Karpas-422 (cell line): ENCODE measurements at places on chromosomes 6 and 20. TPM values are rescaled to one million over a fixed set of nuclear protein-coding genes. Genes with fewer than 3 reads are reported as not detected.

Gene RAD21L1
- total RNA-seq, result not detected in 2 replicates

Gene KHDRBS2
- total RNA-seq, result 40.1 and 41.8 TPM in 2 replicates

Gene TNNC2
- total RNA-seq, result not detected in 2 replicates

Gene NKX2-2
- total RNA-seq, result not detected in 2 replicates

Gene GRIK2
- total RNA-seq, result 0.07 TPM in 2 replicates

GRCh38 chr6:70391492-70391891 lies 21.8 kb upstream of the FAM135A start:
- H3K27me3 ChIP-seq, result no peaks in the 10 kb centered on the region
- H3K4me3 ChIP-seq, result no peak overlapping the region
- no peaks in the 10 kb centered on the region for H3K4me1 ChIP-seq
- no peak overlapping the region for H3K27ac ChIP-seq
- DNase-seq, result no peak

DNA sequence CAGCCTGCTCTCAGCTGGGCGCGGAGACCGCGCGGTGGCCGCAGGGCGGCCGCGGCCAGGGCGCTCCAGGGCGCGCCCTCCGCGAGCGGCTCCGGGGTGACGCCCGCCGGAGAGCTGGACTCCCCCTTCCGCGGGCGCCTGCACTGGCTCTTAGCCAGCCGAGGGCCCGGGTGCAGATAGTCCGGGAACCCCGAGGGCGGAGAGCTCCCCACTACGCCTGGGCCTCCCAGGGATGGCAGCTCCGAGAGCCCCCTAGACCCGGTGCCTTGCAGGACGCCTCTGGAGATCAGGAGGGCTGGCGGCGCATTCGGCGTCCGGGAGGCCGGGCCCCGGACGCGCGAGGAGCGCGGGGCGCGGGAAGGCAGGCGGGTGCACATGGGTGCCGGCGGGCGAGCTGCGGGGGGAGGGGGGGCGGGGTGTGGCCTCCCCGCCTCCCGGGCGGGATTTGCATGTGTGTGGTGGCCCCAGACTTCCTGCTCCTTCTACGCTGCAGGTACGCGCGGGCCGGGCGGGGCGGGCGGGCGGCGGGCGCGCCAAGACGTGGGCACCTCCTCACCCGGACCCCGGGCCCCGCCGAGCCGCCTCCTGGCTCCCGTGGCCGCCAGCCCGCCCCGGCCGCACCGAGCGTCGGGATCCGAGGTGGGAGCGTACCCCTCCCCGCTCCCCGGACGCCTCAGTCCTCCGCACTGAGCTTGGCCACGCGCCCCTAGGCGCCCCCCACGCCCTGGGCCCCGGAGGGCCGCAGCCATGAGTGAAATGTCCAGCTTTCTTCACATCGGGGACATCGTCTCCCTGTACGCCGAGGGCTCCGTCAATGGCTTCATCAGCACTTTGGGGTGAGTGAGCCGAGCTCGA lies at the start of gene ITPR3:
Gene ITPR3, plus strand, starts transcription at position 467 of the 855 bp plus-strand sequence. Its CDS starts 281 bp downstream, at position 748.
- H3K4me3 ChIP-seq, result peak within 1 kb of the TSS; percentile 96
- no peak within 1 kb of the TSS for H3K27ac ChIP-seq
- DNase-seq, result peak; percentile 91
- no peaks in the 10 kb centered on the region for H3K27me3 ChIP-seq

- H3K4me1 ChIP-seq, result no peaks in the 10 kb centered on the region; the same call in 1 of the 2 replicates
- H3K27ac ChIP-seq, result no peak overlapping the region
- peaks cover 46% of the 10 kb centered on the region for H3K36me3 ChIP-seq
- no peak overlapping the region for H3K4me3 ChIP-seq
These were observed 26.0 kb upstream of the ADIG start for GRCh38 chr20:38554986-38555385.

DNA sequence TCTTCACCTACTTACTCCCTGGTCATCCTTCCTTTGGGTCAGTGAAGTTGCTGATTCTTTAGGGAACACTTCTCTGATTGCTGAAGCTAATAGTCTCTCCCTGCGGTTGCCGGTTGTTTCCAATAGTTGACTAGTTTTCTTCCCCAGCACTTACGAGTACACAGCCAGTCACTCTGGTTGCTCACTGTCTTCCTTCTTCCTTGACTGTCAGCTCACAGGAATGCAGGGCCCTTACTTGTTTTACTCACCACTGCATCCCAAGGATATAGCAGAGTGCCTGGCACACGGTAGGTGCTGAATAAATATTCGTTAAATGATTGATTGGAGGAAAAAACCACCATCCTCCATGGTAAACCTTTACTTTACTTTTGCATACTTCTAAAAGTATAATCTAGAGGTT lies 345.0 kb downstream of the QKI start:
- H3K27ac ChIP-seq, result no peak overlapping the region
- no peaks in the 10 kb centered on the region for H3K36me3 ChIP-seq
- peaks cover 13% of the 10 kb centered on the region for H3K4me1 ChIP-seq

DNA sequence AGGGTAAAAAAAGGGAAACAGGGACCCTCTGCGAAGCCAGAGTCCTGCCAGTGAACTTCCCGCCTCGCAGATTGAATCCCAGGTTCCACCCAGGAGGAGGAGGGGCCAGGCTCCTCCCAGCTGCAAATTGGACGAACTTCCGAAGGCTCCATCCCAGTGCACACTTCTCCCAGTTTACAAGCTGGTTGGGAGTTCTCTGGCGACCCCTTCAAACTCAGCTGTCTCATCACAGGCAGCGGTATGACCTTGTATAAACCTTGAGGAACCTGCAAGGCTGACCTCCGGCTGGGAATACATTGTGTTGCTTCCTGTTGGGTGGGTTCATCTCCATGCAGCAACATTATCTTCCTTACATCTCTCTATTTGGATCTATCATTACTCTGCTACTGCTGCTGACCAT lies 962.7 kb downstream of the GRIK2 start:
- H3K27ac ChIP-seq, result no peak overlapping the region
- no peak for DNase-seq
- no peaks in the 10 kb centered on the region for H3K27me3 ChIP-seq
- H3K4me3 ChIP-seq, result no peak overlapping the region

GRCh38 chr6:35152067-35152707 lies 11.0 kb upstream of the TCP11 start:
- H3K27ac ChIP-seq, result no peak overlapping the region
- H3K4me1 ChIP-seq, result no peaks in the 10 kb centered on the region
- H3K4me3 ChIP-seq, result no peak overlapping the region
- H3K27me3 ChIP-seq, result no peaks in the 10 kb centered on the region
- DNase-seq, result no peak
- no peaks in the 10 kb centered on the region for H3K36me3 ChIP-seq

GRCh38 chr6:27157459-27158315 lies 89.8 kb upstream of the PRSS16 start:
- peak; percentile 83 for DNase-seq
- H3K27me3 ChIP-seq, result no peaks in the 10 kb centered on the region

GRCh38 chr20:34797012-34797995 lies 28.1 kb downstream of the NCOA6 start:
- no peak overlapping the region for H3K4me3 ChIP-seq
- H3K4me1 ChIP-seq, result peaks cover 23% of the 10 kb centered on the region
- H3K27ac ChIP-seq, result no peak overlapping the region
- H3K36me3 ChIP-seq, result no peaks in the 10 kb centered on the region
- DNase-seq, result no peak

GRCh38 chr6:35602133-35602946 lies 86.4 kb downstream of the FKBP5 start:
- H3K4me1 ChIP-seq, result peaks cover 39% of the 10 kb centered on the region
- peak overlapping the region; percentile 25; the same call in 1 of the 2 replicates for H3K4me3 ChIP-seq
- no peak for DNase-seq
- no peaks in the 10 kb centered on the region for H3K27me3 ChIP-seq

- no peaks in the 10 kb centered on the region for H3K27me3 ChIP-seq
- no peak overlapping the region for H3K4me3 ChIP-seq
- H3K36me3 ChIP-seq, result no peaks in the 10 kb centered on the region
- peaks cover 10% of the 10 kb centered on the region for H3K4me1 ChIP-seq
- H3K27ac ChIP-seq, result no peak overlapping the region
- no peak for DNase-seq
These were observed 51.5 kb upstream of the NNAT start for GRCh38 chr20:37469531-37469930.

GRCh38 chr20:2713285-2713684 lies 20.7 kb downstream of the EBF4 start:
- H3K4me1 ChIP-seq, result peaks cover 7% of the 10 kb centered on the region
- peak; percentile 84 for DNase-seq
- no peak overlapping the region for H3K27ac ChIP-seq
- H3K27me3 ChIP-seq, result no peaks in the 10 kb centered on the region
- no peak overlapping the region for H3K4me3 ChIP-seq
- H3K36me3 ChIP-seq, result no peaks in the 10 kb centered on the region

DNA sequence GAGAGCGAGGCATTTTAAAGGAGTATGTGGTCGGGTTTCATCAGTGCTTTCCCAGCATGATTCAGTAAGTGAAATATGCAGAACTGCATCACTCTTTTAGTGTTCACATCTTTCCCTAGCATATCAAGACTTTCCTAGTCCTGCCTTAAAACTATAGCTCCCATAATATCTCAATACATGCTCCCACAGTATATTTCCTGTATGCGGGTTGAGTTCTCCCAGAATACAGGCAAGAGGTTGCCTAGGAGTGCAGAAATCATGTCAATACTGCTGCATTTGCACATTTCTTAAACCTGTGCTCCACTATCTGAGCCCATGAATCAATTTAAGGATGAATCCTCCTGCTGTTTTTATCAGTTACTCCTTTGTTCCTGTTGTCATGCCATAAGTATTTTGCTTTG lies 386.6 kb upstream of the SLC35B3 start:
- H3K4me1 ChIP-seq, result no peaks in the 10 kb centered on the region
- no peak for DNase-seq
- no peak overlapping the region for H3K4me3 ChIP-seq
- no peaks in the 10 kb centered on the region for H3K36me3 ChIP-seq
- no peak overlapping the region for H3K27ac ChIP-seq

DNA sequence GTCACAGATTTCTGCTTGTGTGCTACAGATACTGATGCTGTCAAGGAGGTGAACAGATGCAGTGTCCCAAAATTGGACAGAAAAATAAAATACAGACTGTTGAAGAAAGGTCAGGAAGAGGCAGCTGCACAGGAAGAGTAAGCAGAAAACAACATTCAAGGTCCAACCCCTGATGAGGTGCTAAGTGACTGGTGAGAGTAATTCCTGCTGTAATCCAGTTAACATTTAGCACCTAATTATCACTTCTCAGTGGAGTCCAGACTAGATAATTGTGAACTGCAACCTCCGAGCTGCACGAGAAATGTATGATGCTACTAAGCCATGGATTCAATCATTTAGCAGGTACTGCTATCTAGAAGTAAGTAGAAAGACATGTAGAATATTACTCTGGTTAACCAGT lies 36.3 kb upstream of the NRSN1 start:
- H3K4me1 ChIP-seq, result no peaks in the 10 kb centered on the region
- H3K27me3 ChIP-seq, result no peaks in the 10 kb centered on the region
- H3K4me3 ChIP-seq, result no peak overlapping the region

GRCh38 chr6:19444481-19444880 lies 392.7 kb upstream of the ID4 start:
- no peaks in the 10 kb centered on the region for H3K4me1 ChIP-seq
- H3K27me3 ChIP-seq, result no peaks in the 10 kb centered on the region
- no peak overlapping the region for H3K27ac ChIP-seq
- H3K36me3 ChIP-seq, result no peaks in the 10 kb centered on the region

- no peaks in the 10 kb centered on the region for H3K4me1 ChIP-seq
- no peak overlapping the region for H3K27ac ChIP-seq
- H3K27me3 ChIP-seq, result no peaks in the 10 kb centered on the region
- DNase-seq, result no peak
- H3K4me3 ChIP-seq, result no peak overlapping the region
These were observed 158.6 kb downstream of the RNF144B start for GRCh38 chr6:18545726-18546125.

GRCh38 chr20:59175002-59175401 lies 11.4 kb downstream of the ZNF831 start:
- H3K36me3 ChIP-seq, result no peaks in the 10 kb centered on the region
- H3K4me1 ChIP-seq, result no peaks in the 10 kb centered on the region
- H3K27ac ChIP-seq, result no peak overlapping the region
- no peak for DNase-seq

DNA sequence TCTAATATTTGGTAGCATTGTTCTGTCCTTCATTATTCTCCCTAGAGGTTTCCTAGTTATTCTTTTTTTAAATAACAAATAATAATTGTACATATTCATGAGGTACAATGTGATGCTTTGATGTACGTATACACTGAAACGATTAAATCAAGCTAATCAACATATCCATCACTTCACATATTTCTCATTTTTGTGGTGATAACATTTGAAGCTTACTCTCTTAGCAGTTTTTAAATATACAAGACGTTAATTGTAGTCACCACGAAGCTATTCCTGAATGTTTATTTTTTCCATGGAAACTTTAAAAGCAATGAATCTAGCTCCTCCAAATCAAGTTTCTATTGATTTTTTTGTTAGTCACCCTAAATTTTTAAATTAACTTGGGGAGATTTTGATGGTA lies 116.5 kb upstream of the PRND start:
- H3K4me3 ChIP-seq, result no peak overlapping the region
- H3K27ac ChIP-seq, result no peak overlapping the region
- no peaks in the 10 kb centered on the region for H3K27me3 ChIP-seq
- no peaks in the 10 kb centered on the region for H3K36me3 ChIP-seq

DNA sequence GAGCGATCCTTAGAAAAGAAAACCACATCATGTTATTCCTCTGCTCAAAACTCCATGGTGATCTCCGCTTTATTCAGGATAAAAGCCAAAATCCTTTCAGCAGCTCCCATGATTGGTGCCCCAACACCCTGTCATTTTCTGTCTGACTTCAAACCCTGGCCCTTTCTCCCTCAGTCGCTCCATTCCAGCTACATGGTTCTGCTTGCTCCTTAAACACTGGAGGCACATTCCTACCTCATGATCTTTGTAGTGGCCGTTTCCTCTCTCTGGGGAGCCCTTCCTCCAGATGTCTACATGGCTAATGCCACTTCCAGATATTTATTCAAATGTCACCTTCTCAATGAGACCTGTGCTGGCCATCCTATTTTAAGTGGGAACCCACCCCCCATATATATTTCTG lies 100.8 kb downstream of the CAP2 start:
- no peak overlapping the region for H3K27ac ChIP-seq
- DNase-seq, result no peak
- no peaks in the 10 kb centered on the region for H3K4me1 ChIP-seq
- no peak overlapping the region for H3K4me3 ChIP-seq
- H3K36me3 ChIP-seq, result no peaks in the 10 kb centered on the region
- no peaks in the 10 kb centered on the region for H3K27me3 ChIP-seq

GRCh38 chr6:41182069-41183034 lies 18.6 kb downstream of the TREML2 start:
- H3K27me3 ChIP-seq, result no peaks in the 10 kb centered on the region
- peak; percentile 88 for DNase-seq
- H3K36me3 ChIP-seq, result no peaks in the 10 kb centered on the region
- no peak overlapping the region for H3K27ac ChIP-seq
- H3K4me1 ChIP-seq, result peaks cover 6% of the 10 kb centered on the region
- H3K4me3 ChIP-seq, result no peak overlapping the region

GRCh38 chr6:83985308-83985713 lies 48.3 kb upstream of the MRAP2 start:
- DNase-seq, result no peak
- H3K27me3 ChIP-seq, result no peaks in the 10 kb centered on the region
- H3K36me3 ChIP-seq, result peaks cover 10% of the 10 kb centered on the region; the same call in 1 of the 2 replicates
- no peak overlapping the region for H3K27ac ChIP-seq
- no peak overlapping the region for H3K4me3 ChIP-seq
